ENCODE measurements at places on chromosomes 5 and 9. TPM values are rescaled to one million over a fixed set of nuclear protein-coding genes. Genes with fewer than 3 reads are reported as not detected.

DNA sequence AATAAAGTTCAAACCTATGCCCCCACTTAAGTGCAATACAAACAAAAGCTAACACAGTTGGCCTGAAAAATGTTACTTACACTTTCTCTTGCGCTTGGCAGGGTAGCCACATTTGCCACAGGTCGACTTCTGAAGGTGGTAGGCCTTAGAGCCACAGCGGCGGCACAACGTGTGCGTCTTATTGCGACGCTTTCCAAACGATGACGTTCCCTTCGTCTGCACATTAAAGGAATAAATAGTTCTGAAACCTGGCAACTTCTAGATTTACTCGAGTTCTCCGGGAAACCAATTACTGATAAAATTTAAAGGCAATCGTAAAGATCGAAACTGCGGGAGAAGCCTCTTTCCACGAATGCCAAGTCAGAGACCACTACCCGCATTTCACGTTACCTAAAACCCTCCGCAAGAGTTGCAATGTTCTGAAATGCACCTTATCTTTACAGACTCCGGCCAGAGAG, 602 bp downstream of the RPL37 start:
- peak overlapping the region; percentile 99 for H3K27ac ChIP-seq
- H3K4me1 ChIP-seq, result peaks cover 64% of the 10 kb centered on the region
- peaks cover 59% of the 10 kb centered on the region for H3K36me3 ChIP-seq
- peak; percentile 68 for DNase-seq

DNA sequence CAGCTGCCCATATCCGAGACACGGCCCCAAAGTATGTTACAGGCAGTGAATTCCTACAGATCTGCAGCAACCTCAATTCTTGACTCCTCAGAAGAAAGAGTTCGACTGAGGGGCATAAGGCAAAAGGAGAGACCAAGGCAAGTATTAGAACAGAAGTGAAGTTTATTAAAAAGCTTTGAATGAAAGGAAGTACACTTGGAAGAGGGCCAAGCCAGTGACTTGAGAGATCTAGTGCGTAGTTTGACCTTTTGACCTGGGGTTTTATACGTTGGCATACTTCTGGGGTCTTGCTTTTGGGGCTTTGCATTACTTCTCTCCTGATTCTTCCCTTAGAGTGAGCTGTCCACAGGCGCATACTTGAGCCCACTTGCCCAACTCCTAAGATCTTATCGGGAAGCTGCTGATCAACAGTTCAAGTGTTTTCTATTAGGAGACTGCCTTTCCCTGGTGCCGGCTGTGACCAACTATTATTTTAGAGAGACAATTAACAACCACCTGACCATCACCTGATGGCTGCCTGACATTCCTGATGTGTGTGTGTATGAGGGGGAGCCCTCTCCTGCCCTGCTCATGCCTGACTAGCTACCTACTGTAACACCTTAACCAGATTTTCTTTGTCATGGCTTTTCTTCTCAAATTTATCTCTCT, 1.5 kb upstream of the DEPDC1B start:
- no peak overlapping the region for H3K27ac ChIP-seq
- no peak for DNase-seq
- H3K36me3 ChIP-seq, result peaks cover 20% of the 10 kb centered on the region
- peaks cover 36% of the 10 kb centered on the region for H3K4me1 ChIP-seq
- H3K4me3 ChIP-seq, result no peak overlapping the region
- H3K27me3 ChIP-seq, result peaks cover 24% of the 10 kb centered on the region

Gene CPLANE1
- total RNA-seq, result 10.5 TPM

Gene CEL
- total RNA-seq, result 2.8 TPM

- H3K36me3 ChIP-seq, result no peaks in the 10 kb centered on the region
- DNase-seq, result peak; percentile 74
- peak overlapping the region; percentile 86 for H3K27ac ChIP-seq
- peaks cover 21% of the 10 kb centered on the region for H3K27me3 ChIP-seq
- H3K4me3 ChIP-seq, result peak overlapping the region; percentile 96
- H3K4me1 ChIP-seq, result peaks cover 20% of the 10 kb centered on the region
Observed at GRCh38 chr9:132241840-132242620, 80.2 kb downstream of the NTNG2 start.
